Muscle of arm (tissue), 14 donors: ENCODE measurements at places on chromosomes 7 and 10.

- no peak for DNase-seq
These were observed 16.4 kb downstream of the PALD1 start for GRCh38 chr10:70494966-70495365.

GRCh38 chr10:47282657-47283018 lies 17.4 kb upstream of the GDF10 start:
- DNase-seq, result no peak

- DNase-seq, result no peak
These were observed 159.3 kb upstream of the NEBL start for GRCh38 chr10:21056461-21056860.

- no peak for DNase-seq
These were observed 6.1 kb upstream of the FGL2 start for GRCh38 chr7:77205706-77206105.

- no peak for DNase-seq
These were observed 167.6 kb upstream of the FRMD4A start for GRCh38 chr10:14498326-14498725.
